ENCODE measurements at places on chromosomes 11 and 22.

DNA sequence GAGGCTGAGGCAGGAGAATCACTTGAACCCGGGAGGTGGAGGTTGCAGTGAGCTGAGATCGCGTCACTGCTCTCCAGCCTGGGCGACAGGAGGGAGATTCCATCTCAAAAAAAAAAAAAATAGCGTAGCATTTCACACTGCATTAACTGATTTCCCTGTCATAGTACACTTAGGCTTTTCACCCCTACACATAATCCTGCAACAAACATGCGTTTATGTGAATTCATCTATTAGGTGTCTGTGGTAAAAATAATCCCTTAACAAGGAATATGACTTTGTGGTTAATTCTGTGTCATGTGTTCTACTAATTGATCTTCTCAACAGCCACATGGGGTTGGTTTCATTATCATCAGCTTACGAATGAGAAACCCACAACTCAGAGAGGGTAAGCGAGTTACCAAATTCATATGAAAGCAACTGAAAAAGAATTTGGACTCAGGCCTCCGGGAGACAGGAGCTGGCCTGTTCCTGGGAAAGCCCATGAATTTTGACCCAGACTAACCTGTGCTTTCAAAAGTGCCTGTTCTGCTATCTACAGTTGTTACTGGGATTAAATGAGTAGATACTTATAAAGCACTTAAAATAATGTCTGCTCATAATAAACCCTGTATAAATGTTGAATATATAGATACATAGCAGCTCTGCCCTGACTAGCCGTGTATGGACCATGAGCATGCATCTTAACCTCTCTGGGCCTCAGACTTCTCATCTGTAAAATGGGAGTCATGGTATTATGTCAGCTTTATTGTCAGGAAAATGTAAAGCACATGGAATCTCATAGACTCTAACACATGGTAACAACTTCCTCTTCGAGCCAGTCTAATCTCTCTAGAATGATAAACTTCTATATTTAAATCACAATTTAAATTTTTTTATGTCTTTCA is 36.6 kb downstream of the KCNJ1 start:
- peaks cover 4% of the 10 kb centered on the region for H3K4me1 ChIP-seq
- DNase-seq: no peak
- H3K27ac ChIP-seq: no peak overlapping the region
- no peaks in the 10 kb centered on the region for H3K36me3 ChIP-seq
- H3K27me3 ChIP-seq: peaks cover 16% of the 10 kb centered on the region

GRCh38 chr11:64136765-64137441 is 29.0 kb downstream of the MACROD1 start:
- H3K4me1 ChIP-seq: no peaks in the 10 kb centered on the region
- no peaks in the 10 kb centered on the region for H3K27me3 ChIP-seq
- DNase-seq: no peak
- no peaks in the 10 kb centered on the region for H3K36me3 ChIP-seq

DNA sequence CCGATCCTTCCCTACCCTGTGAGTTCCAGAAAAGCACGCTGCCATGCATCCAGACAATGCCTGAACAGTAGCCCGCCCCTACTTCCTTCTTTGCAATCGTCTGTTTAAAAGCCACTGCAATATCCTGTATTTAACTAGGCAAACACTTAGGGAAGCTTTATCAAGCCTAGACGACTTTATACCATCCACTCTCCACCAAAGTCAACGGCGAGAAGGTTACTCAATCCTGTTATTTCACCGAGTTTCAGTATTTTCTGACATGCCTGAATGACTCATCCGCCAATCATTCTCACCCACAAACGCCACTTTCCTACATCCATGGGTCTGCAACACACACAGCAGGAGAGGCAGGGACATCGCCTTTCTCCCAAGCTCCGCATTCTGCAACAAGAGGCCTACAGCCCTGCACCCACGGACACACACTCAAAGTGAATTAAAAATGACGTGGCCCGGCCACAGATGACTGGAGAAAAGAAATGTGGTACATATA is 9.3 kb downstream of the CELSR1 start:
- H3K27ac ChIP-seq: no peak overlapping the region
- no peak overlapping the region for H3K4me3 ChIP-seq
- no peak for DNase-seq

GRCh38 chr22:36405221-36405661 is 17.5 kb upstream of the MYH9 start:
- no peak overlapping the region for H3K4me3 ChIP-seq
- DNase-seq: no peak
- H3K4me1 ChIP-seq: no peaks in the 10 kb centered on the region
- H3K27me3 ChIP-seq: no peaks in the 10 kb centered on the region
- H3K27ac ChIP-seq: no peak overlapping the region

DNA sequence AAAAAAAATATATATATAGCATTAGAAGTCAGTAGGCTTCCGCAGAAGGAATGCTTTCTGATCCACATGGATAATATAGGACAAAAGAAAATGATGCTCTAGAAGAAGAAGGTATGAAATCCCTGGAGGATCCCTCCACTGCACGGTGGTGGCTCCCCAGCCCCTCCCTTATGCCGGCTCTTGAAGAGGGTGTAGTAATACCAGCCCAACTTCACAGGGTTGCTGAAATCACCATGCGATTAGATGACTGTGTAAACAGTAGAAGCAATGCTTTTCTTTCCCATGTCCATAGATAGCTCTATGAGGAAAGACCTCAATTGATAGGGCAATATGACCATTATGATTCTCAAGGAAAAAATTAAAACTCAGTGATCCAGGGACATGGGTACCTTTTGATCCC is 3.2 kb upstream of the ETS1 start:
- no peaks in the 10 kb centered on the region for H3K4me1 ChIP-seq
- H3K36me3 ChIP-seq: no peaks in the 10 kb centered on the region
- no peak for DNase-seq
- H3K4me3 ChIP-seq: no peak overlapping the region
- peaks cover 13% of the 10 kb centered on the region for H3K27me3 ChIP-seq

DNA sequence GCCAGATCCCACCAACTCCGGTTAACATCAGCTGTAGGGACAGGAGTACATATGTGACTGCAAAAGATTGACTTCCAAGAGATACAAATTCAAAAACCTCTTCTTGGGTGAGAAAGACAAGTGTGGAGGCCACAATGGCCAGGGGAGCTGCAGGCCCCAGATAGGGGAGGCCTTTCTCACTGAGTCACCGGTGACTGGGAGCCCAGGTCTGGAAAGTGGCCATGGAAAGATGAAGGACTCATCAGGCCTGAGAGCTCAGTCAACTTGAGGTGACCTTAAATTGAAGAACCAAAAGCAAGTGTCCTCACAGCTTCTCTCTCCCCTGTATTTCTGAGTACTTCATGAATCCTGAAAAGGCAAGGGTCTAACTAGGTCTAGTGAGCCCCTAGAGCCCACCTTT is 90.4 kb upstream of the CLPB start:
- DNase-seq: no peak
- no peaks in the 10 kb centered on the region for H3K36me3 ChIP-seq
- H3K4me3 ChIP-seq: no peak overlapping the region
- H3K27me3 ChIP-seq: no peaks in the 10 kb centered on the region
- no peaks in the 10 kb centered on the region for H3K4me1 ChIP-seq

DNA sequence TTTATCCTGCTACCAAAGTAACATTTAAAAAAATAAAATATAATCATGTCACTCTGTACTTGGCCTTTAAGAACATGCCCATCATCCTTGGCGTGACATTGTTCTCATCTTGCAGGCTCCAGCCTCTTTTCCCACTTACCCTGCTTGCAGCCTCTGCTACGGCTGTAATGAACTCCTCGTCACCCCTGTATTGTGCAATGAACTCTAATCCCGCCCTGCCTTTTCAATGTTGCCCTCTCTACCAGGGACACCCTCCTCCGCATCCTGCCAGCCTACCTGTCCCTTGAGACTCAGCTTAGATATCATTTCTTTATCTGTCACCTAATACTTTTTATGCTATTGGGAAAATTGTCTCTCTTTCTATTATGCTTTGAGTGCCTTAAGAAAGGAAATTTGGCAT is 12.6 kb upstream of the MMP20 start:
- no peaks in the 10 kb centered on the region for H3K36me3 ChIP-seq
- no peak overlapping the region for H3K4me3 ChIP-seq
- no peaks in the 10 kb centered on the region for H3K27me3 ChIP-seq
- DNase-seq: no peak
- H3K27ac ChIP-seq: no peak overlapping the region
- no peaks in the 10 kb centered on the region for H3K4me1 ChIP-seq

GRCh38 chr11:61149624-61150615 is 11.3 kb downstream of the VPS37C start:
- H3K27me3 ChIP-seq: no peaks in the 10 kb centered on the region
- DNase-seq: no peak
- H3K4me1 ChIP-seq: peaks cover 65% of the 10 kb centered on the region
- H3K4me3 ChIP-seq: no peak overlapping the region

DNA sequence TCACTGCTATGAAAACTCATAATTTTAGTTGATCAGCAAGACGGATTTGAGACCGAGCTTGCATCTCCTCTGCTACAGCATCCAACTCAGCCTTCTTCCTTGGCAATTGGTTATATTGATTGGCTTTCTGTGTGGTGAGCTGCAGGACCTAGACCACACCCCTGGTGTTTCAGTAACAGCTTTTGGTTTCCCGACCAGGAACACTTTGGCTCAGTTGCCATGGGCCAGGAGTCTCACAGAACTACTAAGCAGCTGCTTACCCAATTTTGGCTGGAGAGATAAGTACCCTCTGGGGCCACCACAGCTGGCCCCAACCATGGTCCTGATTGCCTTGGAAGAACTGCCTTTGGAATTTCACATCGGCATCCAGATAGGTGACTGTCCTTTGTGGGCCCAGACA is at the start of gene GLYATL1:
TSS of gene GLYATL1 (plus strand) at position 212 of the 400 bp plus-strand sequence. CDS start 7,600 bp downstream, outside the sequence.
- no peak within 1 kb of the TSS for H3K27ac ChIP-seq
- no peak for DNase-seq

- H3K4me3 ChIP-seq: no peak overlapping the region
- no peaks in the 10 kb centered on the region for H3K27me3 ChIP-seq
- no peaks in the 10 kb centered on the region for H3K36me3 ChIP-seq
- no peak for DNase-seq
- H3K27ac ChIP-seq: no peak overlapping the region
These were observed 388.3 kb downstream of the TENM4 start for GRCh38 chr11:79052544-79052943.

DNA sequence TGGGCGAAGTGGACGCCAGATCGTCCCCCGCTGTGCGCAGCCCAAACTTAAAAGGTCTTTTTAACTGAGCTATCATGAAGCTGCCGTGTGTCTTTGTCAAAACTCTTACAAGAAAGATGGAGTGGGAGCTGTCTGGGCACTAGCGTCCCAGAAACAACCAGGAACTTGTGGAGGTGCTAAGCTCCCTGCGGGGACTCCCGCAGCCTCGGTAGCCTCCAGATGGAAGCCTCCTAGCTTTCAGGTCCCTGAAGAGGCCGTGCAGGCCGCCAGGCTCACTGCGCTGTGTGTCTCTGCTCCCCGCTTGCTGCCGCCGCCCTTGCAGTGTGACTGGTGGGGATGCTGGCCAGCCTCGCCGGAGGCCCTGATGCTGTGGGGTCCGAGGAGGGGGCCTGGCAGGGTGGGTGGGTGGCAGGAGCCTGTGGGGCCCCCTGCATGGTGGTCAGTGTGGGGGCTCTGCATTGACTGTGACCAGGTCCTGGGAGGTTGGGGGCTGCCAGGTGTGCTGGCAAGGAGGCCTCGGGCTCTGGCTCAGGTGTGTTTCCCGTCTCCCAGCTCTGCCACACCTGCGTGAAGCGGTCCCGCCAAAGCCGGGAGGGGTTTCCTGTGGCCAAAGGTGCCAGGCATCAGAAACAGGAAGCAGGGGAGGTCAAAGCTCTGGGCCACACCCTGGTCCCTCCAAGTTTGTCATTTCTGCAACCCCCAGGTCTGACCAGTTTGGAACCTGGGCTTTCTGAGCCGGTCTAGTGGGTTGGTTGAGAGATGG is 1.2 kb downstream of the TRABD start:
- peaks cover 76% of the 10 kb centered on the region for H3K4me1 ChIP-seq
- H3K4me3 ChIP-seq: peak overlapping the region; percentile 75
- DNase-seq: no peak
- H3K27ac ChIP-seq: peak overlapping the region; percentile 70
- no peaks in the 10 kb centered on the region for H3K27me3 ChIP-seq
- no peaks in the 10 kb centered on the region for H3K36me3 ChIP-seq

Measured in tibial artery (tissue), 4 donors.